Fibroblast of skin of right biceps (primary cell): ENCODE measurements at places on chromosomes 16 and 17.

GRCh38 chr16:83136419-83136818, 509.6 kb downstream of the CDH13 start:
- DNase-seq, result no peak

DNA sequence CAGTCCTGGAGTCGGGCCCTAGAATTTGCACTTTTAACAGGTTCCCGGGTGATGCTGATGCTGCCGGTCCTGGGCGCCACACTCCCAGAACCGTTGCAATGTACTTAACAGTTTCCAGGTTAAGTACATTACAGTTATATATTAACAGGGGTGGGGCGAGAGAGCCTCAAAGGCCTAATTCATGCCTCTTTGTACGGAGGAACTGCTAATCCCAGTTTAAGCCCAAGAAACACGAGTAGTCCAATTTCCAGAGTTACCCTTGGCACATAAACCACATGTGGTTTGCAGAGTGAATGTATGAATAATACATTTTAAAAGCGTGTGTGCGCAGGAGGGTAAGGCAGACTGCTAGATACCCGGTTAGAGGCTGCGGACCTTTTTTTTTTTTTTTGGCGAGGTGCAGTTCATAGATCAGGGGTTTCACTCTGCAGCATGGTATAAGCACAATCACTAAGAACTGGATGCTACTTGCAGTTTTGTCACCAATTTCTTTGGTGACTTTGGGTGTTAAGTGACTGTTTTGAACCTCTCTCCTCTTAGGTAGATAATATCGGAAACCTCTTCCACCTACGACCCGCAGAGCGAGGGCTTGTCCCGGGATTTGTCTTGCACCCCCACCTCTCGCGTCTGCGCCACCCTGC, 713 bp downstream of the COX11 start:
- DNase-seq, result peak; percentile 32

- no peak for DNase-seq
Measured at GRCh38 chr17:76353004-76353598, 615 bp downstream of the PRPSAP1 start.

GRCh38 chr16:15594711-15595320, 48.1 kb downstream of the MARF1 start:
- no peak for DNase-seq

GRCh38 chr17:50863221-50863843, 2.8 kb downstream of the TOB1 start:
- DNase-seq, result peak; percentile 6

GRCh38 chr16:3625911-3626732, 14.7 kb upstream of the SLX4 start:
- DNase-seq, result no peak

DNA sequence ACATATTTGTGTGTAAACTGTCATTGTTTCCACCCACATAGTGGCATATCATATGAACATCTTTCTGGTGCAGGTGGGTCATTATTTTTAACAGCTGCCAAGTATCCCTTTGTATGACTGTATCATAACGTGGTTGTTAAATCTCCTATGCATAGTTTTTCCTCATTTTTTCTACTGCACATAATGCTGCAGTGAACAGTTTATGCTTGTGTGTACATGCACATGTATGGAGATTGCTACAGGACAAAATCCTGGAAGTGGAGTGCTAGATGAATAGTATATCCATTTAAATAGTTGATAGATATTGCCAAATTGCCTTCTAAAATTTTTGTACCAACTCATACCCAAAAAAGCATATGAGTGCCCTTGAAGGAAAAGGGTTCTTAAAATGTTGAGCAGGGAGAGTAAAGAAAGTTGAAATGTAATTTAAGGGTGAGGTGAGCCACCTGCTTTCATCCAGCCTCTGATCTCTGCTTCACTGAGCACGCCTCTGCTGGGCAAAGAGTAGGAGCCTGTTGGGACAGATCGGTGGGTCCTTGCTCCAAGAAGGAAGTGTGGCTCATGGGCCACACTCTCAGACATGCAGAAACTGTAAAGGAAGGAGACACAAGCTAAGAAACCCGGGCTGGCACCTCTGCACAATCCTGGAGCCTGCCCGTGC, 55.3 kb downstream of the HLF start:
- DNase-seq, result no peak

- no peak for DNase-seq
Measured at GRCh38 chr17:27751622-27752490, 48.5 kb downstream of the NOS2 start.

GRCh38 chr16:23185656-23186055, 3.1 kb downstream of the SCNN1G start:
- DNase-seq, result no peak

DNA sequence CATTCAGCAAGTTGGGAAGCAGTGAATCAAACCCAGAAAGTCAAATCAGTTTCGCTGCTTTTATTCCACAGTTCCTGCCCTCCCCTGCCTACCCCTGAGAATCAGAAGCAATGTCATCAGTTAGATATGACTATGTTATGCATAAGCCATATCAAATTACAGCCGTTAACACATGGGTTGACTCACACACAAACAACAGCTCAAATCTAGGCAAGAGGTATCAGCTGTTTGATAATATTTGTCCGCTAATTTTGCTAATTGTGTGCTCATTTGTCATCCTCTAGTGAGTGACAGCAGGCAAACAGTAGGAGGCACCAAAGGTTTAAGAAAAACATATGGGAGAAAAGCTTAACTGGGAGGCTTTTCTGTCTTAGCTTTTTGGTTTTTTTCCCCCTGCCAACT, 327.4 kb upstream of the CCL2 start:
- peak; percentile 46 for DNase-seq

DNA sequence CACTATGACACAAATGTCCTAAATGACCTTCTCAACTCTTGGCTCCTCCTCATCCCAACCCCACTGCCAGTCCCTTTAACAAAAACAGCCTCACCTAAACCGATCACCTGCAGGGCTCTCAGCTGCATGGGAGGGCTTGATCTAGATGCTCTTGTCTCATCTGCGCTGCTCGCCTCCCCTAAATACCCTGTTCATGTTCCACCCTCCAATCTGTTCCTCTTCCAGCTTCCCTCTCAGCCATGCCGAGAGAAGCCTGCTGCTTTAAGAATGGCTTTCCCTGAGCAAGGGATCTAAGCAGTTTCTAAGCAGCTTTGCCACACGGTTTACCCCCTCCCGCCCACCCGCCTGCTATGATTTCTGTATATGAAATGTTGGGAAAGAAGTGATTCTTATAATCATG, 23.7 kb downstream of the PIPOX start:
- DNase-seq, result no peak

DNA sequence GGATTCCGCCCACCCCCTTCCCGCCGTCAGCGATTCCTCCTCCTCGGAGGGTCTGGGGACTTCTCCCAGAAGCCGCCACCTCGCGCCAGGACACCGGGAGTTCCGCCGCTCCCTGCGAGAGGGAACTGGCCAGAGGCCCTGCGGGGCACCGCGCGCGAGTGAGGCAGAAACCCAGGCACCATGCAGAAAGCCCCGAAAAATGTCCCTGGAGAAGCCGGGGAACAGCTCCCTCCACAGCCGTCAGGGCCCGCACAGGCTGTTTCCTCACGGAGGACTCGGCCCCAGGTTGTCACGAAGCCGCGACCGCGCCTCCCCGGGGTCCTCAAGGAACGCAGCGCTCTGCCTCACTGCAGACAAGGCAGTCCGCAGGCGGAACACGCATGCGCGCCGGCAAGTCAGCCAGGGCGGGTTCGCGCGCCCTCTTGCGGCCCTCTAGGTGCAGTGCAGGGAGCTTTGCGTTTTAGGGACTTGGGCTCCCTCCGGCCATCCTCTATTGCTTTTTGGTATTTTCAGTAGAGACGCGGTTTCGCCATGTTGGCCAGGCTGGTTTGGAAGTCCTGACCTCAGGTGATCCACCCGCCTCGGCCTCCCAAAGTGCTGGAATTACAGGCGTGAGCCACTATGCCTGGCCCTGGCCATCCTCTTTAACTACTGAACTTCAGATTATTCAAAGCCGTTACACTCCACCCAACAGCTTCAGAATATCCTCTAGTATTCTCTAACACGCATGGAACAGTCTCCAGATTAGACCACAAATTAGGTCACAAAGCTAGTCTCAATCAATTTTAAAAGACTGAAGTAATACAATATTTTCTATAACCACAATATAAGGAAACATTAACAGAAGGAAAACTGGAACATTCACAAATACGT, 20.3 kb upstream of the ZNF287 start:
- DNase-seq, result peak; percentile 84

DNA sequence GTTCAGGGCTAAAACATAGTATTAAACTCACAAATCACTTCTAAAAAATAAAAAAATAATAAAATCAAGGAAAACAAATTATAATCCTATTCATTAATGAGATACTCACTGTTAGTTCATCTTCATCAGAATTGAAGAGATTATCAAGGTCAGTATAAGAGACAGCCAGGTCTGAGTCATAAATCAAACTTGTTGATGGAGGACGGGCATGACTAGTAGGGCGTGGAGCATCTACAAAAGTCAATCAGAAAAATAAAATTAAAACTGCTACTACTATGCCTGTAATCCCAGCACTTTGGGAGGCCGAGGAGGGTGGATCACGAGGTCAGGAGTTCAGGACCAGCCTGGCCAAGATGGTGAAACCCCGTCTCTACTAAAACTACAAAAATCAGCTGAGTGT, 59.1 kb upstream of the INTS2 start:
- DNase-seq, result no peak

- no peak for DNase-seq
Measured at GRCh38 chr17:31413081-31413799, 21.8 kb downstream of the RAB11FIP4 start.

DNA sequence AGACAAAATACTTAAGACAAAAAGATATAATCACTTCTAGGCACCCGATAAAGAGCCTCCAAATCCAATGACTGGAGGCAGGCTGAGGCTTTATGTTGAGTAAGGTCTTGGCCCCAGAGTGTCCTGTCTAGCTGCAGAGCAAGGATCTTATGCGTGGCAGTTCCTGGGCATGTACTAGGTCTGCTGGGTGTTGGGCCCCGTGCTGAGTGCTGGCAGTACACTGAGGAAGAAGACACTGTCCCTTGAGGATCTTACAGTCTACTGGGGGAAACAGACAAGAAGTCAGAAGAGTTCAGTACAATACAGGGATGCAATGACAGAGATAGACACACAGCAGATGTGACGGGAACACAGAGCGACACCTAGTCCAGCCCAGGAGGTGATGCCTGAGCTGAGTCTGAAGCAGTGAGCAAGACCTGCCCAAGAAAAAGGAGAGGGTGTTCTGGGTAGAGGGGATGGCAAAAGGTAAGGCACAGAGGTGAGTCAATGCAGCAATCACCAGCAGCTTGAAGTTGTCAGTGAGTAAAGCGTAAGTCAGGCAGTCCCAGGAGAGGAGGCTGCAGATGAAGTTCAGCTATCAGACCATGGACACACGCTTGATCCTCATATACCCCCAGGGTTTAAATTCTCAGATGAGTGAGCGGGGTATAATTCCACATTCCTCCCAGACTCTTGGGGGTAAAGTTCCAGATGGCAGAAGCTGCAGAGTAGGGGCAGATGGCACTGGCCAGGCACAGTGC, 18.1 kb downstream of the MAP3K14 start:
- DNase-seq, result no peak

DNA sequence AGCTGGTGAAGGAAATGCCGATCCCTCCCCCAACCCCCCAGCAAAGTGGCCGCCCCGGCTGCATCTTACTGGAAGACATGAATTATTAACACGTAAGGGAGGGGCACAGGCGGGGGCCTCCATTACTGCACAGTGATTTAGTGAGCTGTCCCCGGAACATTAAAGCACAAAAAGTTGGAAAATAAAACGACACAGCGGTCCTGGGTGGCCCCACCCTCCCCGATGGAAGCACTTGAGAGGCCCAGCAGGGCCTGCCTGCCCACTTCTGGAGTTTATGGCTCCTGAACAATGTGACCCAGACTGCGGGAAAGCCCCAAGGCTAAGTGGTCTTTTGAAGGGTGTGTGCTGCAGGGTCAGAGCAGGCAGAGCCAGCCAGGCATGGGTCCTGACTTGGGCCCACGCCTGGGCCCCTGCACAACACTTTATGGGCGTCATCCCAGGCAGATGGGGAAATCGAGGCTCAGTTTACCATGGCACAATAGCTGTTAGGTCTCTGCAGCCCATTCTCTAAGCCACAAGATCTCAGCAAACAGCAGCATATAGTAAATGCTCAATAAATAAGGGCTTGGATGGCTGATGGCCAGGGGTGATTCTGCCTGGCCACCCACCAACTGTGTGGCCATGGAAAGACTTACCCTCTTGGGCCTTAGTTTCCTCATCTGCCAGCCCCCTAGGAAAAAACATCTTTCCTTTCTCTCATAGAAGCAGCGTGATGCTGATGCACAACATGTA, 22.8 kb downstream of the CCDC102A start:
- peak; percentile 20 for DNase-seq

DNA sequence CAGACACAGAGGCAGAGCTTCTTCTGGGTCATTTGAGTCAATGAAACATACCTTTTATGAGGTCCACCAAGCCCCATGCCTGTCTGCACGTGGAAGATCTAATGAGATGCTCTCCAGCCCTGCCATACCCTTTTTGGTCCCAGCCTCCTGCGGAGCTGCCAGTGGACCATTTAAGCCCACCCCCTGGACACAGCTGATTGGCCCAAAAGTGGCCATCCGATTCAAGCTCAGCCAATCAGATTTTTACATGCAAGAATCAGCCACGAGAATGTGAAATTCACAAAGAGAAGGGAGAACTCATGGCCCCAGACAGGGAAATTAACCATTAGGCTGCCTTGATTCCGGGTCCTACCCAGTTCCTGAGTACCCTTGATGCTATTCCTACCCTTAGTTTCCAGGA, 231.0 kb upstream of the EEF2KMT start:
- DNase-seq, result no peak

DNA sequence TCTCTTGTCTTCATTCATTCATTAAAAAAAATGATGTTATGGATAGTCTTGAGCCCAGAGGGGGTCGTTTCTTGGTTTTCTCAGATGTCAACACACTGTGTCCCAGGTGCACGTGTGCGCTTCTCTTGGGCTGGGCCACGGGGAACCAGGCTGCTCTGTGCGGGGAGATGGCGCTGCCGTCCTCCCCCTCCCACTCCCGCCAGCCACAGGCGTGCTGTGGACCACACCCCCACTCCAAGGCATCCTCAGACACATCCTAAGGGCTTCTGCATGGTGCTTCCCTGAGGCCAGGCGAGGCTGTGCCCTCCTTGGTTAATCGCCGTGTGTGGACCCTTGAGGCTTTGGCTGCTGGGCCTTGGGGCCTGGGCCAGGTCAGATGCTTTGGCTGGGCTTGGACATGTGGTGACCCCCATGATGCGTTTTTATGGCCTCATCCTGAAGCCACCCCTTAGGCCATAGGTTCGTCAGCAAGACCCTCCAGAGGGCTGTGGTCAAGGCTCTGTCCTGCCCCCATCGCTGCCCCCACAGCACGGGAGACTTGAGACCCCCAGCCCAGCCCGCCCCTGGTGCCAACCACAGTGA, 245.7 kb upstream of the CIBAR2 start:
- DNase-seq, result no peak

DNA sequence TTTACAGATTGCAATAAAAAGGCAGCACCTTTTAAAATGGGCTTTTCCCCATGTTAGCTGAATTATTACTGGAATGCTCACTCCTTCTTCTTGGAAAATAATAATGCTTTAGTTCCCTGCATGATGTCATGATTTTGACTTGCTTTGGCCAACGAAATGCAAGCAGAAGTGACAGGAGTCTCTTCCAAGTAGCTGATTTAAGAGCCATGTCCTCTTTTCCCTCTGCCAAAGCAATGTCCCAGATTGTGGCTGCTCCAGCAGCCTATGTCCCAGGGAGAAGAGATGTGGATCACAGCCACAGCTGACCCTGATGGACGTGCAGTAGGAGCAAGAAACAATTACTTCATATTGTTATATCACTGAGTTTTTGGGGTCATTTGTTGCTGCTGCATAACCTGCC, 246.6 kb downstream of the HAPSTR1 start:
- no peak for DNase-seq

- DNase-seq, result no peak
Measured at GRCh38 chr16:22782314-22782713, 31.6 kb upstream of the HS3ST2 start.

- DNase-seq, result no peak
Measured at GRCh38 chr16:87114832-87115231, 202.4 kb downstream of the C16orf95 start.
